Melanocyte of skin (primary cell): ENCODE measurements at places on chromosomes 5 and 9. TPM values are rescaled to one million over a fixed set of nuclear protein-coding genes. Genes with fewer than 3 reads are reported as not detected.

PCDHB9 gene
- under 0.01 and 0.73 TPM in 2 replicates for total RNA-seq

GHR gene
- 1.00 and 1.2 TPM in 2 replicates for total RNA-seq

COMMD10 gene
- 34.1 and 42.5 TPM in 2 replicates for total RNA-seq

GCNT4 gene
- total RNA-seq: 3.3 and 3.8 TPM in 2 replicates

PTGES2 gene
- 71.4 and 82.3 TPM in 2 replicates for total RNA-seq

SECISBP2 gene
- total RNA-seq: 27.2 and 44.0 TPM in 2 replicates

ZMAT2 gene
- 35.6 and 37.0 TPM in 2 replicates for total RNA-seq

ERAP2 gene
- total RNA-seq: 4.1 and 28.0 TPM in 2 replicates

FAM151B gene
- 5.2 and 9.1 TPM in 2 replicates for total RNA-seq

TOR2A gene
- 6.5 and 9.5 TPM in 2 replicates for total RNA-seq

IL7R gene
- total RNA-seq: 1.1 and 1.7 TPM in 2 replicates

AFAP1L1 gene
- total RNA-seq: 7.9 and 12.7 TPM in 2 replicates

IL13 gene
- total RNA-seq: 0.36 TPM in 1 of 2 replicates, not detected in the other

ORM2 gene
- total RNA-seq: not detected in 2 replicates

KIF24 gene
- 6.5 and 7.7 TPM in 2 replicates for total RNA-seq

SHOC1 gene
- under 0.01 TPM in 1 of 2 replicates, not detected in the other for total RNA-seq

PLAC8L1 gene
- total RNA-seq: not detected in 2 replicates

FOXD4 gene
- total RNA-seq: under 0.01 TPM in 1 of 2 replicates, not detected in the other

LEAP2 gene
- total RNA-seq: 0.67 and 0.77 TPM in 2 replicates

TMEM174 gene
- not detected in 2 replicates for total RNA-seq

ANKRD33B gene
- under 0.01 TPM in 2 replicates for total RNA-seq

SHB gene
- total RNA-seq: 6.9 and 14.8 TPM in 2 replicates

SPARC gene
- 998 and 1,116 TPM in 2 replicates for total RNA-seq

PCDHGA8 gene
- 0.67 and 1.1 TPM in 2 replicates for total RNA-seq

ZNF608 gene
- total RNA-seq: 22.3 and 24.2 TPM in 2 replicates

PCDHAC2 gene
- not detected in 2 replicates for total RNA-seq
